CD4-positive, alpha-beta T cell treated with Interferon gamma for 1 hour (primary cell): ENCODE measurements at places on chromosomes 4 and X.
A peak's percentile ranks its signal among the peaks of the same experiment; 100 is the strongest.

DNA sequence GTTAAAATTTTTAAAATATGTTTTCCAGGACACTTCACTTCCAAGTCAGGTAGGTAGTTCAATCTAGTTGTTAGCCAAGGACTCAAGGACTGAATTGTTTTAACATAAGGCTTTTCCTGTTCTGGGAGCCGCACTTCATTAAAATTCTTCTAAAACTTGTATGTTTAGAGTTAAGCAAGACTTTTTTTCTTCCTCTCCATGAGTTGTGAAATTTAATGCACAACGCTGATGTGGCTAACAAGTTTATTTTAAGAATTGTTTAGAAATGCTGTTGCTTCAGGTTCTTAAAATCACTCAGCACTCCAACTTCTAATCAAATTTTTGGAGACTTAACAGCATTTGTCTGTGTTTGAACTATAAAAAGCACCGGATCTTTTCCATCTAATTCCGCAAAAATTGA lies 49.7 kb downstream of the XIAP start:
- DNase-seq: no peak

DNA sequence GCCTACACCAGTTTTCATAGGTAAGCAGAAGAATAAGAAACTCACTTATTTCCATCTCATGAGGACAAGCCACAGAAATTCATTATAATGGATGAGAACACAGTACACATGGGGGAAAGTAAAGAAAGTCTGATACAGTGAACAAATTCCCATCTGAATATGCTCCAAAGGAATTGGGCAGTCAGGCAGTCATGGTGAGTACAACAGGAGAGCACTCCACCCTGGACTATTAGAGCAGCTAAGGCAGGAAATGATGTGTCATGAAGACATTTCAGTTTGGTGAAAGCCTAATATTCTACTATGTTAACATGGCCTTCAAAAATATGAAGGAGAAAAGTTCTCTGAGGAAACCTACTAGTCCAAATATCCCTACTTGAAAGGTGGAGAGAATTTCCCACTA lies 92.0 kb upstream of the PRDX4 start:
- no peak for DNase-seq

DNA sequence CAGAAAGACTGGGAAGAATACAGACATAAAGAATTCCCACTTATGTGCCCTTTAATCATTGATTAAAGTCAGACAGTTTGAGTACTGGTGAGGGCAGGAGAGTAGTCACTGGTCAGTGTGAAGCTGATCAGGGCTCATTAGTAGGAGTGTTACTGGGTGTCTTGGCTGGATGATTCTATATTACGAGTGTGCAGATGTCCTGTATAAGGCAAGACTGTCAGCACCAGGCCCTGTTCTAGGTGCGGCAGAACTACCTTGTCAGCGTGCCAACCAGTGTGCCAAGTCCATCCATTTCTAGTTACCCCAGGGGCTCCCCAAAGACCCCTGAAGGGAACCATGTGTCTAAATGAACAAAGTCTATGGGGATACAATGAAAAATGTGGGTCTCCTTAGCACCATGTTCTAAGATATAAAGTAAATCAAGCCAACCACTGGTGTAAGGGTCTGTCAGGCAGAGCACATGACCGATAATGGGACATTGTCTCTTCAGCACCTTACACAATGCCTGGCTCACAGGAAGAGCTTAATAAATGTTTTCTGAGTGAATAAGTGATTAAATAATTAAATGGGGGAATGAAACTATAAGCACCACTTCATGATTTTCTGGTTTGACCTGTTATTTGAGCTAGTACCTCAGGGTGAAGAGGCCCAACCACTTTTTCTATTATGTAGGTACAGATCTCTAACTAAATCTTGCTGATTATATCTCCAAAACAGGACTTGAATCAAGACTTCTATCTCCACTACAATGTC lies 205.0 kb downstream of the CAMK2D start:
- no peak for DNase-seq

GRCh38 chr4:52911684-52912294 lies 49.7 kb downstream of the RASL11B start:
- DNase-seq: peak; percentile 31

DNA sequence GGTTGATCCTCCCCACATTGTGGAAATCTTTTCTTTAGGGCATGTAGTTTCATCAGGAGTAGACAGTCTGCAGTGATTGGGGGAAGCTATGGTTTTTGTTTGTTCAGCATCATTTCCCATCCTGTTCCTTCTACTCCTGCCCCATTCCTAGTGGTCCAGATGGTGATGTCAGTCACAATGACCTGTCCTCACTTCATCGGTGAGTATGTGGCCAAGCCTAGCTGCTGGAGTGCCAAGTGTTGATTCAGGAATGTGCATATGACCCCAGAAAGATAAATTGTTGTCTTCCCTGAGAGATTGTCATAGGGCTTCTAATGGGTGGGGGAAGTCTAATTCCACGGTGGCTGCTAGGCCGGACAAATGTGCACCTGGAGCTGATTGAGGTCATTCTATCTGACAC lies 130.6 kb upstream of the FAT1 start:
- no peak for DNase-seq

- DNase-seq: no peak
Observed at GRCh38 chrX:9770319-9770718, 4.7 kb upstream of the GPR143 start.

DNA sequence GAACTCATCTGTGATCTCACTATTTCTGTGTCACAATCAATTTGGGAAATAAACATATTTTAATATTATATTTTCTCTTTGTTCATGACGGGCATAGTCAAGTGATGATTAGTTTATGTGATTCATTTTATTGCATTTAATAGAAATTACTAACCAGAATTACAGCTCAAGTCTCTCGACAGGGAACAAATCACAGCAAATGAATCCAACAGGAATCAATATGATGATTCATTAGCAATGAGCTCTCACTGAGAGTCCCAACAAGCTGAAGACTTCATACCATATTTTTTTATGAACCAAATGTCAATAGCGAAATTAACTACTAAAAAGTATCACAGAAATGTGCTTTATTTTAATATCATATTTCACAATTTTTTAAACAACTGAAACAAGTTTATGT lies 649.7 kb downstream of the GRID2 start:
- DNase-seq: no peak

DNA sequence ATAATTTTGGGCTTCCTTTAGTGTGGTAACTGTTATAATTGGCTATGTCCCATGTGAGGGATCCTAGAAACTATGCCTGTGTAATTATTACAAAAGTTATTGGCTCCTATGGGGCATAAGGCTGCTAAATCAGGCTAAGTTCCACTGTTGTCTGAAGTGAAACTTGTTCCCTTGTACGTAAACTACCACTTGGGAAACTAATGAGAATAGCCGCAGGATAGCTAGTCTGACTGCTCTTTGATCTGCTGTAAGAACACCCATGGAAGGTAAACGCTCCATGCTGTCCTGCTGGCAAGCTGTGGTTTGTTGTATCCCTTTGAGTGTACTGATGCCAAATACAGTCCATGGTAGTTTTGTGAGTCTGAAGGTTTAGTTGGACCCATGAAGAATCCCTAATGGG lies 9.3 kb upstream of the MAOA start:
- no peak for DNase-seq

DNA sequence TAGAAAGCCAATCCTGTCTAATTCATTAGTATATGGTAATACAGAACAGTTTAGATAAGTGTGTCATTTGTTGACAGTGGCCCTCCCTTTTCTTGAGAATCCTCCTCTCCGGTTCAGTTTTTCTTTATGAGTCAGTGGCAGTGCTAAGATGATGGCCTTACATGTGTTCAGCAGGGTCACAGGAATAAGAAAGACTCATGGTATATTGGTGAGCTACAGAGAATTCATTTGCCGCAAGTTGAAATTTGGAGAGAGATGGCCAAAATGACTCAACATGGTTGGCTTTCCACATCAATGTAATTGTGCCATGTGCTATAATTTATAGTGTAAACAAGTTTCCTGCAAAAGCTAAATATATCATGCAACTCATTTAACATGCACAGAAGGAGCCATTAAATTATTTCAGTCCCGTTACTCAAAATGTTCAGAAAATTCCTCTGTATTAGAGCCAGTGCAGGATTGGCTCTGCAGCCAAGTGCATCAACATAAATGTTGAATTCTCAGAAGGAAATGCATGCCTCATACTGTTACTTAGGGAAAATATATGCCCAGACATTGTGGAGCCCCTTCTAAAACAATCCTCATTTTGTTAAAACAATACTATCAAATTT lies 374.3 kb downstream of the AFF2 start:
- DNase-seq: no peak

DNA sequence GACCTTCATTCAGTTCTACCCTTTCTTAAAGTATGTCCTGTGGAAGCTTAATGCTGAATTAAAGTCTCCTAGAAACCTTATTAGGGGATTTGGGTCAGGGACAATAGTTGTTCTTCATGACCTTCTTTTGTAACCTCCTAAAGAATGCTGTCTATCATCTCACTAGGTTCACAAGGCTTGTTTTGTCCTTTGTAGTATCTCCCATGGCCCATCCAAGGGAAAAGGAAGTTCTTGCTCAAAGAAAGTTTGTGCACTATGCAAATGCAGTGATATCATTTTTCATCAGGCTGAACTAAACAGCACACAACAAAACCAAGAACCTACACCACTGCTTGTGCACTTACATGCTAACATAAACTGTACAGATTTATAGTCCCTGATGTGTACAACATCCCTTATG lies 46.6 kb upstream of the PGM2 start:
- no peak for DNase-seq

GRCh38 chr4:88583631-88584470 lies 8.4 kb upstream of the HERC3 start:
- DNase-seq: no peak

DNA sequence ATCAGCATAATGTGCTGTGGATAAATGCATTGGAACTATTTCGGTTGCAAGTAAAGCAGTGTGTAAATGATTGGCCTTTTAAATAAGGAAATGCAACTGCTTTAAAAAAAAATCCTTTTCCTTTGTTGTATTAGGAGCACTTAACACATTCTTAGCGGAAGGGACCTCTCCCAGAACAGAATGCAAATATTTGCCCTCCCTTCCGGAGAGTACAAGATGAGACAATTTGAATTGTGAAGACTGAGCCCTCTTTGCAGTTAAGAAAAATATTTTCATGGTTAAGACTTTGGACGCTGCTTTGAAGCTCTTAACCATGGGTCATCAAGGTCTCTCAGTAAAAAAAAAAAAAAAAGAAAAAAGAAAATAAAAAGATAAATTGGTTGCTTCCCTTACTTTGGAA lies 9.5 kb upstream of the NOX1 start:
- DNase-seq: no peak

GRCh38 chrX:13463608-13464007 lies 105.8 kb upstream of the EGFL6 start:
- DNase-seq: no peak

DNA sequence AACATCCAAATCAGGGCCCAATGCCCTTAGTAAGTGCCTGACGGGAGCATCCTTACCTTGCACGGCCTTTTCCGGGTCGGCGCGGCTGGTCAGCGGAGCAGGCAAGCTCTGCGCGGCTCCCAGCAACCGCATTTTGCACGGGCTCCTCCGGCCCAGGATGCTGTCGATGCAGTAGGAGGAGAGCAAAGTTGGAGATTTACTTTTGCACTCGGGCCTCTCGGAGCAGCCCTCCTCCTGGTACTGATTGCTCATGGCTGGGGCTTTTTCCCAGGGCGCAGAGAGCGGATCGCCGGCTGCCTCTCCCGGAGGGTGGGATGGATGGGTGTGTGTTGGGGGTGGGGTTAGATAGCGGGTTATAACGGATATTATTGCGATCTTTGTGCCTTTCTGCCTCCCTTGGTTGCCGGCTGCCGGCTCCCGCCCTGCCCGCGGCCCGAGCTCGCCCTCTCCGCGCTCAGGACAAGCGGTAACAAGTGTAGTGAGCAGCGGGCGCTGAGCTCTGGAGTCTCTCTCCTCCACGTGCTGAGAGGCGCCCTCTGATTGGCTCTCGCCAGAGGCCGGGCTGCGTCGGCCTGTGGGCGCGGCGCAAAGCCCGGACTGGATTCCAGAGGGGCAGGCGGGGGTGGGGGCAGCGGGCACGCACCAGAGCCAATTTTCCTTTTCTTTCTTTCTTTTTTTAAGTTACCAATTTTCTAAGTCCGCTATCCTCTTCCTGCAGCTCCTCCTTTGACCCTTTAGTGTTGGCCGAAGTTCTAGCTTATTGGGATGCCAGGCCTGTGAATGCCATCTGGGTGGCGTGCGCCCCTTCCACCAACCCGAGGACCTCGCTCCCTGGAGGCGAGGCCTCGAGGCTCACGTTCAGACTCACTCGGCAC lies at the start of gene ARX:
Gene ARX, minus strand, starts transcription at position 480 of the 875 bp plus-strand sequence. Its CDS starts 228 bp downstream, at position 252.
- DNase-seq: peak; percentile 6

GRCh38 chr4:25180524-25181131 lies 20.4 kb upstream of the SEPSECS start:
- DNase-seq: peak; percentile 34

- DNase-seq: no peak
Observed at GRCh38 chrX:17033225-17033624, 86.8 kb downstream of the REPS2 start.

- DNase-seq: no peak
Observed at GRCh38 chrX:51461053-51462044, 35.0 kb downstream of the NUDT11 start.

GRCh38 chrX:16436348-16437188 lies 213.4 kb upstream of the S100G start:
- peak; percentile 29 for DNase-seq

DNA sequence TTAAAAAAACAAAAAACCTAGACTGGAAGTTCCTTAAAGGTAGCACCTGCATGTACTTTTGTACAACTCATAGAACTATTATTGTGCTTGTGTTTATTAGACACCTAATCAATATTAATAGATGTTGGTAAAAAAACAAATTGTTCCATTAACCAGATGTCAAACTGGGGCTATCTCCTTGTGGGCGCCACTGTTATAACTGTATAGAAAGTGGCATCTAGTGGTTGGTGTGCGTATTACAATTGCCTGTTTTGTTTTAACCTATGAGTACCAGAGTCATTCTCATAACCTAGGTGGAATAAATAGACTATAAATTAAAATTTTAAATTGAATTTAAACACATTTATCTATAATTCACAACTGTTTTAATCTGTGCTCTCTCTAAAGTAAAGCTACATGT lies 97.4 kb downstream of the COL4A5 start:
- no peak for DNase-seq

DNA sequence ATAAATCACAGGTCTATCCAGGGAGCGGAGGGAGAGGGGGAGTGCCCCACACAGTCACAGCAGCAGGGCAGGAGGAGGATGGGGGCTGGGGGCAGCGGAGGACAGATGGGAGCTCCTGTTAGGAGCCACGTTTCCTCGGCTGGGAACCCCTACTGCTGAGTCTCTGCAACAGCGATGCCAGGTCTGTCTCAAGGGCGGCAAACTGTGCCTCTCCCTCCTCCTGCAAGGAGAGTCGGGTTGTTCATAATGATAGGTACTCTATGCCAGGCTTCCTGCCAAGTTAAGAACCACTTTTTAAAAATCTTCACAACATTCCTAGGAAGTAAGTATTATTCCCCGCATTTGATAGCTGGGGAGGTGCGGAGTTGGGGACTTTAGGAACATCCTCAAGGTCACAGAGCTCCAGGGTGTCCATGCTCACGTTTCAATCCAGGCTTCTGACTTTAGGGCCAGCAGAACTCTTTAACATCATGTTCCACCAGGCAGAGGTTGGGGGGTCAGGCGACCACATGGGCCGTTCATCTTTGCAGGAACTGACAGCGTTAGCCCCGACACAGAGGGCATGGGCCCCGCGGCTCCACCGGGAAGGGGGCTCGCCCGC lies 98.3 kb upstream of the MAML3 start:
- DNase-seq: no peak

GRCh38 chrX:107107459-107107858 lies 11.2 kb downstream of the RBM41 start:
- no peak for DNase-seq

- peak; percentile 20 for DNase-seq
Observed at GRCh38 chr4:5998333-5998936, 19.8 kb downstream of the C4orf50 start.

GRCh38 chr4:175891851-175892250 lies 79.8 kb upstream of the GPM6A start:
- DNase-seq: no peak
